Activated T-cell treated with anti-CD3 and anti-CD28 coated beads, Interleukin-2, amount 50 U/mL, for 4 hours (primary cell): ENCODE measurements at places on chromosomes 7 and 10.

- no peak for DNase-seq
Observed at GRCh38 chr7:78427209-78427608, 628.6 kb downstream of the PHTF2 start.

DNA sequence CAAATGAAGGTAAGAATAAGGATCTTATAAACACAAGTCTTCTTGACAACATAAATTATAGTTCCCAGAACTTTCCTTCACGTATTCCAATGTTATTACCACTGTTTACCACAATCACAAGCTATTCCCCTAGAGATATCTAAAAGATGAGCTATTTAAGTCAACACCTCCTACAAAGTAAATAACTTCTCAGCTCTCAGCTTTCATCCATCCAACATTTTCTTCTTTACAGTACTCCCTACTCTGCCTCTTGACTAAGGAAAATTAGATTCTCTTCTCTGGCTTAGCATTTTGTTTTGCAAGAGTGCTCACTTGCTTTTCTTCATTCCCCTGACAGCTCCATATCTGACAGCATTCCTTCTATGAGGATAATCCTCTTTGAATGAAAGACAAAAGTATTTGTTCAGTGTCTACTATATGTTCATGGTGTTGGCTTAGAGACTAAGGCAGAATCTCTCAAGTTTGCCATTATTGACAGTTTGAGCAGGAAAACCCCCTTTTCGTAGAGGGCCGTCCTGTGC lies 93.0 kb upstream of the IL6 start:
- no peak for DNase-seq

DNA sequence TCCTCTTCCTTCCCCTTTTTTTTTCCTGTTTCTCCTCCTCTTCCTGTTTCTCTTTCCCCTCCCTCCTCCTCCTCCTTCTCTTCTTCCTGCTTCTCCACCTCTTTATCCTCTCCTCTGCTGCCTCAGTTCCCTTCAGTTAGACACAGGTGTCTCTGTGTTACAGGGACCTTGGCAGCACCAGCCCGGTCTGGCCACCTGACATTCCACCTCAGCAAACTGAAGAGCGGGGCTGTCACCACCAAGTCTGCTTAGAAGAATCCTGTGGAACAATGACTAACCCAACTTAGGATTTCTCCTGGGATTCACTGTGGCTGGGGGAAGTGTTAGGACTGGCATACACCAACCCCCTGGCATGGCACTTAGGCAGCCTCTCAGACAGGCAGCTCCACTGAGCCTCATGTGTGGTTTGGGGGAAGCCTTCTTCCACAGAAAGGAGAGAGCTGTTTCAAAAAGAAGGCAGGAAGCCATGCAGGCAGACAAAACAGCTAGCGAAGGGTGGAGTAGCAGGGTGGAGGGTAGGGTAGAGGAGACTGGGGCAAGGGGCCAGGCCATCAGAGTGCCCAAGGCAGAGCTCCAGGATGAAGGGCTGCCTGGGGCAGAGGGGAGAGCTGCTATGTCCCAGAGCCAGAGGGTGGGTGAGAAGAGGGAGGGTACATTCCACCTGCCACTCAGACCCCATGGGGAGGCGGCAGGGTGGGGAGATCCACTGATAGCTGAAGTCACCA lies 13.2 kb upstream of the GDF10 start:
- DNase-seq = no peak

- DNase-seq = no peak
Observed at GRCh38 chr10:100995181-100995580, 4.4 kb upstream of the LZTS2 start.

DNA sequence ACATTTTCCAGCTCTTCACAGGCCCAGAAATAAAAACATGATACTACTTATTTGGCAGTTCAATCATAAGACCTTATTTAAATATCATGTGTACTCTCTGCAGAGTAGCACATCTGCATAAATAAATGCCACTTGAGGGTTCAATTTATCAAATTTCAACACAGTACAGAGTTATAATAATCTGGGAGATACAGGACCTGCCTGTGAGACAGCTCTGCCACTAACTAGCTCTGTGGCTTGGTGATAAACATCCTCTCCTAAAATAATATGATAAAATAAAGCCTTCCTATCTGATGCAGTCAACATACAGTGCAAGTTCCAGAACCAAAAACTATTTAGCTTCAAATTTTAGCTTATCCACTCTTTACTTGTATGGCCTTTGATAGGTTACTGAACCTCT lies 90.9 kb upstream of the GATAD1 start:
- no peak for DNase-seq

GRCh38 chr10:80290474-80291220 lies 1.2 kb upstream of the MAT1A start:
- no peak for DNase-seq
